ENCODE measurements at places on chromosomes 6 and 20.

- no peak for DNase-seq
These were observed 120.8 kb downstream of the CCDC170 start for GRCh38 chr6:151614630-151615029.

DNA sequence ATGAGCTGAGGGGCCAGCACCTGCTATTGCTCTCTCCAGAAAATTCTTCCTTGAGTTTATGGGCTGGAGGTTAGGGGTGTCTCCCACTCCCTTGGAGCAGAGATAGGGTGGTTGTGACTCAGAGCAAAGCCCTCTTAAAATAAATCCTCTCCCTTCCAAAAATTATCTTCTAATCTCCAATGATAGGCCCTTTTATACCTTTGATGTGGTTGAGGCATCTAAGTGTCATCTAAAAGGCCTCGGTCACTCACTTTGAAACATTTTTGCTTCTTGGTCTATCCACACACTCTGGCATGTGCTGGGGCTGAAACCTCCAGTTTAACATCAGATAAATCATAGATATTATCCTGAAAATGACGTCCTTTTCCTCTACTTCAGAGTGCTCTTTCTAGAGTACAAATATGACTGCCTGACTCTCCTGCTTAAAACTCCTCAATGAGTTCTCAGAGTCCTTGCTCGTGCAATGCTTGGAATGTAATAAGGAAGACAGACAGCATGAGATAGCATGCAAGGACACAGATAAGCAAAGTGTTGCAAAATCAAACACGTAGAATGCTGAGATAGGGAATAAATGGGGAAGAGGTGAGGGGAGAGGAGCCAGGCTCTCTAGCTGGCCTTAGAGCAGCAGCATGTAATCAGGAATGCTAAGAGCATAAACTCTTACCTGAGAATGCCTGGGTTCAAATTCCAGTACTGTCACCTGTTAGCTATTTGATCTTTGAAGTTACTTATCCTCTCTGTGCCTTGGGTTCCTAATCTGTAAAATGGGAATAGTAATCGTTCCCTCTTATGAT, 374.1 kb upstream of the CITED2 start:
- no peak for DNase-seq

DNA sequence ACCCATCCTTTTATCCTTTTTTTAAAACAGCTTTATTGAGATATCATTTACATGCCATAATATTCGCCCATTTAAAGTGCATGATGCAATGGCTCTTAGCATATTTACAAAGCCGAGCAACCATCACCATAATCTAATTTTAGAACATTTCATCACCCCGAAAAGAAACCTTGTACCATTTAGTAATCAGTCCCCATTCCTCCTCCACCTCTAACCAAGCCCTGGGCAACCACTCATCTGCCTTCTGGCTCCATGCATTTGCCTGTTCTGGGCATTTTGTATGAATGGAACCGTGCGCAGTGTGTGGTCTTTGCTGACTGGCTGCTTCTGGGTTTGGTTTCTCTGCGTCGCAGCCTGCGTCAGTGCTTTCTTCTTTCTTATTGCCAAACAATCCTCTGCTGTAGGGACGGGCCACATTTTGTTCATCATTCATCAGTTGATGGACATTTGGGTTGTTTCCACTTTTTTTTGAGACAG, 10.2 kb upstream of the EEF1A2 start:
- no peak for DNase-seq

DNA sequence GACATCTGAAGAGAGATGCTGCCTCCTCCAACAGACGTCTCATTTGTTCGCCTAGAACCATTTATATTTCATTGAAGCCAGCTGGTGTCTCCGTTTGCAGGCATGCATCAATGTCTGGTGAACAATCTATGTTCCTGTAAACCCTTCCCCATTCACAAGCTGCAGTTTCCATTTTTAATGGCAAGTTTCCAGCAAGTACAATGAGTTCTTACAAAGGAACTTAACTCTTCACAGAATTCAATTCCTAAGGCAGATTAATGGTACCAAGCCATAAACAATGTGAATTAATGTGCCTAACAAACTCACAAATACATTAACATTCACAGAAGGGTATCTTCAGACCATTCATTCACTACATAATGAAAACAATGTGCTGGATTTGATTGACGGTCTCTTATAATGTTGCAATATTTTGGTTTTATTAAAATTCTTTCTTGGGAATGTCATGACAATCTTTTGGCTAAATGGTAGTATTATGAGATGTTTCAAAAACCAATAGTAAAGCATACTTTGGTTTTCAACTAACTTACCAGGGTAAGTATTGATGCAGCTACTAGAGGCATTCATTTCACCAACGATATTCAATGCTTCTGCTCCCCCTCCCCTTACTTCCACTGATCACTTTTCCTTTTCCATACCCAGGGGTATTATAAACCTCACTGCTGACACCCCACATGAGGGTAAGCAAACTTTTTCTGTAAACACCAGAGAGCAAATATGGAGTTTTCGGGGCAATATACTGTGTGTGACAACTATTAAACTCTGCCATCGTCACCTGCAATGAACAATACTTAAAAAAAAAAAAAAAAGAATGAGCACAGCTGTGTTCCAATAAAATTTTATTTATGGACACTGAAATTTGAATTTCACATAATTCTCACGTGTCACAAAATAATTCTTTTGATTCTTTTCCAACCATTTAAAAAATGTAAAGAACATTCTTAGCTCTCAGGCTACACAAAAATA, 4.2 kb downstream of the AKIRIN2 start:
- DNase-seq: no peak

GRCh38 chr6:82022614-82023129, 224.9 kb downstream of the IBTK start:
- DNase-seq: no peak

DNA sequence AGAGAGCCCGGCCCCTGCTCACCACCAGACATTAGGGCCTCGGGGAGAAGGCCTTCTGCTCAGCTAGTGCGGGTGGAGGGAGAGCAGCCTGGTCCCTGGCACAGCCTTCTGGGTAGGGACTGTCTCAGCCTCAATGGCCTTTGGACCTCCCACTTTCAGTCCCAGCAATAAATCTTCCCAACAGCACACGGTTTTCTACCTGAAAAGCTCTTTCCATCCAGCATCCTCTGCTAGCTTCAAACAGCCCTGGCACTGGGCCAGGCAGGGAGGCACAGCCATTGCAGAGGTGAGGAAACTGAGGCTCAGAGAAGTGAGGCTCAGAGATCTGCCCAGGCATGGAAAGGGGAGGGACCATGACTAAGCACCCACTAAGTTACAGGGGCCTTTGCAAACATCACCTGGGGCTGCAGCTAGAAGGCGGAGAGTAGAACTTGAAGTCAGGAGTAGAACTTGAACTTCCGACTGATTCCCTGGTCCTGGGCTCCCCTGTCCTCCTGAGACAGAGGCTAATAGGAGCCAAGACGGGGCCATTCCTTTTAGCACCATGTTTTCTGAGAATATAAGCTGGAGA, 43.9 kb upstream of the NOL4L start:
- DNase-seq: no peak

DNA sequence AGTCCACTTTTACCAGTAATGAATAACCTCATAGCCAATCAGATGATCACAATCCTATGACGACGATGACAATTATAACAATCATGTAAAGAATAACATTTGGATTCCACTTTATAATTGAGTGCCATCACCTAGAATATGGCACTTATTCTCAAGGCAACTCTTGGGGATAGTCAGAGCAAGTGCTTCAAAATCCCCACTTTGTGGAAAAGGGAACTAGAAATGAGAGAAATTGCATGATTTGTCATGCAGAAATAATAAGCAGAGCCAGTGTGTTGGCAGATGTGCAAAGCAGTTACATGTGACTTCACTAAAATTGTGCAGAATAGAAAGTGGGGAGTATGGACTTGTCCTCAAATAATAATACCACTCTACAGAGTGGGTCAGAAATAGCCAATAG, 41.3 kb downstream of the FRK start:
- DNase-seq: no peak
